ENCODE measurements at places on chromosomes 7 and 10.

DNA sequence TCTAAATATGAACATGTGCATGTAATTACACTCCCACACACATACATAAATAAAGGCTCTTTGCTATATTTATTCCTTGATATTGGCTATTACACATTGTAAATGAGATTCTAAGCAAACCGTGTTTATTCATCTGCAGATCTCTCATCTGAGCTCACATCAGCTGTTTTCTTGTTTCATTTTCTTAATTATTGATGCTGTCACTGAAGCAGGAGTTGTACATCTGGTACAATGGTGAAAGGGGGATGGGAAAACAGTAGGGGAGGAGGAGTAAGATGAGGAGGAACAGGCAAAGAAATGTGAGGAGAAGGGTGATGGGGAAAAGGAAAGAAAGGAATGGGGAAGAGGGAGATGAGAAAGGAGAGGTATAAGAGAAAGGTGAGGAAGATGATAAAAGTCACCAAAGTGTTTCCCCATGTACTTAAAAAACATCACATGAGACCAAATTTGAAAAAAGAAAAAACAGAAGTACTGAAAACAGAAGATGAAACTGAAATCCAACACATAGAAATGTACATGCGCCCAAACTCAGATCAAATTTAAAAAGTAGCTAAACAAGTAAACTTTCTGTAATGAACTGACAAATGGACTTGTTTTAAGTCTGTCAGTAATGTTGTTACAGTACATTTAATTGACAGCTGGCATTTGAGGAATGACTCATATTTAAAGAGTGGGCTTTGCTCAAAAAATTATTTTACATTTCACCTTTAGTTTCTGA lies 472.2 kb downstream of the ARL4A start:
- no peak for DNase-seq

GRCh38 chr7:150952331-150953050 lies 25.6 kb downstream of the KCNH2 start:
- DNase-seq = no peak

DNA sequence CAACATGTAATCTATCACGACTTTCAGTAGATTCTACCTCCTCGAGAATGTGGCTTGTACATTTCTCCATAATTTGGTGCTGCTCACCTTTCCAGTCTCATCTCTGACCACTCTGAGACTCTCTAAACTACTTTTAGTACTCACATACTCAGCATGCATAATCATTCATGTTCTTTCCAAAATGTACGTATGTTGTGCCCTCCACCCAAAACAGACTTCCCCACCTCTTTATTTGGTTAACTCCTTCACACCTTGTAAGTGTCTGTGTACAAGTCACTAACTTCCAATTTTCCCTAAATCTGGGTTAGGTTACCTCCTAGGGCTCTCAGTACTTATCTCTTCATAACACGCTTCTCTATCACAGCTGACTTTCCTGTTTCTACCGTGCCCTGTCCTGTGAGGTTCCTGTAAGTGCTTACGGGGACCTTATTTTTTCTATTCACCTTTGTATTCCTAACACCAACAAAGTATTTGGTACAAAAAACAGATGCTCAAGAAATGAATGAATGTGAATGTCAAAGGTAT lies 186.2 kb upstream of the MKLN1 start:
- DNase-seq = no peak

DNA sequence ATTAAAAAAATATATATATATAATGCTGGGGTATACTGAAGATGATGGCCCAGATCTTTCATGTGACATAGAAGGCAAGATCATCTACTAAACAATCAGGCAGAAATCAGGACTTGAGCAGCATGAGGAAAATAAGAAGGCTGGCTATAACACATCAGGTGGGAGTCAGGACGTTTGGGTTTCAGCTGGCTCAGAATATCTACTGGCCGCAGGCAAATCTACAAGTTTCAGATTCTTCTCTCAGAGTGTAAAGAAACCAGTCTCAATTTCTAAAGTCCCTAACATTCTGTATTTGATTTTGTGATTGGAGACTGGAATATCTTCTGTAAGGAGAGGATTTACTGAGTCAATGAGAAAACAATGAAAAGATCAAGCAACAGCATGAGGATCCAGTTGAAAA lies 37.7 kb upstream of the FAM3C start:
- DNase-seq = no peak

DNA sequence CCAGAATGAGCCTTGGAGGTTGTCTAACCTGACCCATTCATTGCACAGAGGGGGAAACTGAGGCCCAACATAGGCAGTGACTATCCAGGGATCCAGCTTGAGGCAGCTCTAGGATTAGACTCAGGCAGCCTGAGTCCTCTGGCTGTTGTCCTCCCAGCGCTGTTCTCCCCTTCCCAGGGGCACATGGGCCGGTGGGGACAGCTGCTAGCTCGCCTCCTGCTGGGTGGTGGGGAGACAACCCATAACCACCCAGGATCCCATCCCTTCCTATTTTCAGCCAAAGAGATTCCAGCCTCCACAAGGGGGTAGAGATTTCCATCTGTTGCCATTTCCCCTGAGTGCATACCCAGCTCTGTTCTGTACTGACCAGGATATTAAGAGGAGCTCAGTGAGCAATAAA lies 145.1 kb upstream of the GPR26 start:
- DNase-seq = no peak

GRCh38 chr7:91710881-91711280 lies 169.6 kb downstream of the MTERF1 start:
- DNase-seq = no peak

GRCh38 chr7:23915236-23915635 lies 205.2 kb downstream of the STK31 start:
- DNase-seq = no peak

- DNase-seq = no peak
Measured at GRCh38 chr7:19009936-19010280, 107.5 kb downstream of the TWIST1 start.

GRCh38 chr7:128363261-128363721 lies 1.8 kb upstream of the PRRT4 start:
- DNase-seq = no peak

DNA sequence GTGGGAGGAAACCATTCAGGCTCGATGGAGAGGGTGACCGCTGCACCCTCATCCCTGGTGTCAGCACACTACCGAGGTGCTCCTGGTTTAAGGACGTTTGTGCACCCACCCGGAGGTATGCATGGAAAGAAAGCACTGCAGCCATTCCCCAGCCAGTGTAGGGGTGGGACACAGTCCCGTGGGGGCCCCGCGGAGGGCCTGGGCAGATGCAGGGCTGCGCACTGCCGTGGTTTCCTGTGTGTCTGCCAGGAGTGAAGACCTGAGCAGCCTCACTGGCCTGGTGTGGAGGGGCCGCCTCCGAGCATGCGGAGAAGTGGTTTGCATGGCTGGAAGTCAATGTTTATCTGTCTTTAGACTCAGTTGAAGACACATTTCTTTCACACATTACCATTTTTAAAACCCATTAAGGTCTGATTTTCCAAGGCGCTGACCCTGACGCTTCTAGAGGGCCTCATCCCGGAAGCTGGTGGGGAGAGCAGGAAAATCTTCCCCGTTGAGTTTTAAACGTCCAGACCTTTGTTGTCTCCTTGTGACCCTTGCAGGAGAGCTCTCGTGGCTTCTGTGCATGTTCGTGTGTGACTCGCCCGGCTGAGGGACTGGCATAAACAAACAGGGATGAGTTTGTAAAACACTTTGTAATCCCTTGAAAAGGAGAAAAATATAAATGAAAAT lies 188.1 kb downstream of the MGMT start:
- DNase-seq = no peak

- no peak for DNase-seq
Measured at GRCh38 chr10:100827819-100828737, 82.7 kb downstream of the PAX2 start.

Measured in activated T-helper 1 cell treated with Interleukin-2 at 50 U/mL for 16 hours (primary cell).